ENCODE measurements at places on chromosomes 5 and 9.

- no peak for DNase-seq
Measured at GRCh38 chr5:40399349-40399748, 280.4 kb upstream of the PTGER4 start.

DNA sequence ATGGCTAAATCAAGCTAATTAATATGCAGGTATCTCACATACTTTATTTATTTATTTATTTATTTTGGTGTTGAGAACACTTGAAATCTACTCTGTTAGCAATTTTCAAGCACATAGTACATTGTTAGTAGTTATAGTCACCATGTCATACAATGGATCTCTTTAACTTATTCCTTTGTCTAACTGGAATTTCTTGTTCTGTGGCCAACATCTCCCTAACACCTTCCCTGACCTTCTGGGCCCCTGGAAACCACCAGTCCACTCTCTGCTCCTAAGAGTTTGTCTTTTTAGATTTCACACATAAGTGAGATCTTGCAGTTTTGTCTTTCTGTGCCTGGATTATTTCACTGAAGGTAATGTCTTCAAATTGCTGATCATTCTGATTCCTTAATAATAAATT, 229.1 kb downstream of the SEMA5A start:
- DNase-seq = no peak

GRCh38 chr5:157339409-157339808, 73.5 kb downstream of the CYFIP2 start:
- DNase-seq = no peak

- no peak for DNase-seq
Measured at GRCh38 chr9:91727316-91727861, 222.6 kb downstream of the ROR2 start.

- DNase-seq = no peak
Measured at GRCh38 chr5:138760448-138761110, 7.4 kb downstream of the CTNNA1 start.

GRCh38 chr9:32403567-32404260, 19.3 kb downstream of the ACO1 start:
- no peak for DNase-seq

DNA sequence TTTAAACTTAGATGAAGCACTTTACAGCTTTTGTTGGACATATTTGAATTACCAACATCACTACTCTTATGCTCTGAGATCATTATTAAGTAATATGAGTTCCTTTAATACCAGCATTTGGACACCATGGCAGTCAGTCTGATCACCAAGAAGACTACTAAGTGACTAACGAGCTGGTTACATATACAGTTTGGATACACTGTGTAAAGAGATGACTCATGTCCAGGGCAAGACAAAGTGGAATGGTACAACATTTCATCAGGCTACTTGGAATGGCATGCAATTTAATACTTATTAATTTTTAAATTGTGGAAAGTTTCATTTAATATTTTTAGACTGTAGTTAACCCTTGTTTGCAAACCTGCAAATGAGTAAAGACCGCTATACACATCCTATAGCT, 237.4 kb upstream of the PRDM9 start:
- DNase-seq = no peak

- DNase-seq = no peak
Measured at GRCh38 chr5:107674655-107675054, 3.9 kb upstream of the EFNA5 start.

- no peak for DNase-seq
Measured at GRCh38 chr5:10677533-10677932, 83.5 kb downstream of the DAP start.

DNA sequence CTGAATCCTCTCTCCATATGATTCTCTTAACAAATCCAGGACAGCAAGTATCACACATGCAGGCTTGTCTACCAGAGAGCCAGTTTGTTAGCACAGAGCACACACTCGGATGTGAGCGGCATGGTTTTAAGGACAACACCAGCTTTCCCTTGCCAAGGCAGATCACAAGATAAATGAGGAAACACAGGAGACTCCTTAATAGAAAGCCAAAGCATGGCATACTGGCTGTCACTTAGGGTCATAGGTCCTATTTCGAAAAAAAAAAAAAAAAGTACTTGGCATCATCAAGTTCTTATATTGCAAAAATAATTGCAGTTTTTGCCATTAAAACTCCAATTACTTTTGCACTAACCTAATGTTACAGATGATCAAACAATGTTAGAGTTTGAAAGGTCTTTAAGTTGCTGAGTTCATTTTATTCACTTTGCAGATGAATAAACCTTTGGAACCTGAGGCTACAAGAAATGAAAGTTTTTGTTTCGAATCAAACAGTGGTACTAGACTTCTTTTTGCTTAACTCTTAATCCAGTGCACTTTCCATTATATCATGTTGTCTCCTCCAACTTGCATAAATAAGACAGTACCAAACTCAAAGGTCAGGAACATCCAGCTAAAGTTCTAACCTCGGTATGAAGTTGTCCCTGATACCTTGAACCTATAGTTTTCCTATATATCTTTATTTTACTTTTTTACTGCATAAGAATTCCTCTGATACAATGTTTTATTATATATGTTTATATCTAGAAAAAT, 138.5 kb downstream of the MPDZ start:
- DNase-seq = no peak

GRCh38 chr5:32506201-32506661, 61.7 kb upstream of the ZFR start:
- DNase-seq = no peak

GRCh38 chr5:108769352-108769751, 21.7 kb downstream of the FER start:
- DNase-seq = no peak

- DNase-seq = no peak
Measured at GRCh38 chr5:172463031-172463430, 8.7 kb upstream of the SH3PXD2B start.

DNA sequence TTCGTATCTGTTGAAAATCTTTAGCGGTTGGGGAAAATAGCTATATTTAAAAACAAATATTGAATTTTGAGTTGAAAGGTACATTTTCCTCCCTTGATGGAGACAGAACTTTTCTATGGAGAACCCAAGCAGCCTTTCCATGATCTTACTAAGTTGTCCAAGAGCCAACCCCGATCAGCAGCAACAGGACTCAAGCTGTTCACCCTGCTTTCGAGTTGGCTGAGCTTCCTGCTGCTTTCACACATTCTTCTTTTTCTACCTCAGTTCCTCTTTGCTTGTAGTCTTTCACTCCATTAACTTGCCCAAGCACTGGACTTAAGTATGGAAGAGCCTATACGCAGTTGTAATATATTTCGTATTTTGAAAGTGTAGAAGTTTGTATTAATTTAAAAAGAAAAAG, 59.4 kb downstream of the IL6ST start:
- DNase-seq = no peak
